ENCODE measurements at places on chromosomes 6 and 20. TPM values are rescaled to one million over a fixed set of nuclear protein-coding genes. Genes with fewer than 3 reads are reported as not detected.

The GPLD1 gene
- total RNA-seq: 2.5 TPM

The TMEM200A gene
- 2.3 TPM for total RNA-seq

DNA sequence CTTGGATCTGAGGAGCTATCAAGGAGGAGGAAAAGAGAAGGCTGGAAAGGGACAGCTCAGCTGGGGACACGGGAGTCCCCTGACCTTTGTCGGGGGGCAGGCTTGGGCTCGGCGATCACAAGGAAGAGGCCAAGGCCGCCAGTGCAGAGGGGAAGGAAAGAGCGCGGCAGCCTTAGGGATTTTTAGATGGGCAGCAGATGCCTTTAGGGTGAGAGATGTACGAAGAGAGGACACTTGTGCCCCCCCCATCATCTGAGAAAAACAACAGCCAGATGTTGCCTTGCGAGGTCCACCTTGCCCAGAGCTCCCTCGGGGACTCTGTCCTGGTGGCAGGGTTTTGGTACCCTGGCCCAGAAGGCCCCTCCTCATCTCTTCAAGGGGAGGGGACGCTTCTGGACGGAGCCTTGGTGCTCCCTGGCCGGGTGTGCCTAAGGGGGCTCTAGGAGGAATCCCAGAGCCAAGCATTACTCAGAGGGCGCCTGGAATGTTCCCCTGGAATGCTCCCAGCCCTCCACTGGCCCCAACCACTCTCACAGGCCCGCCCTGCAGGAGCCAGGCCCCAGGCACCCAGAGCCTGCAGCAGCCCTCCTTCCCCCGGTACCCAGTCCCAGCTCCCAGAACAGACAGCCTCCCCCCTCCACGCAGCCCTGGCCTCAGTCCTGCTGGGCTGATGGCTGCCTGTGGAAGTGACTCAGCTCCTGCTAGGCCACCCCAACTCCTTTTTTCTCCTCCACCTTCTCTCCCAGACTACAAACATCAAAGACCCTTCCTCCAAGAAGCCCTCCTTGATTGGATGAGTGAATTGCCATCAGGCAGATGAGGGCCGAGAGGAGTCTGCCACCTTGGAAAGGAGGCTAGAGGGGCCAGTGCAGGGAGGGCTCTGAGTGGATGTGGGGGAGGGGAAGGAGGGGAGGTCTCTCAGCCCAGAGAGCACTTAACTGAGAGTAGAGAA lies 1.8 kb downstream of the ADAM33 start:
- DNase-seq: no peak
- peak overlapping the region; percentile 28 for H3K27ac ChIP-seq
- H3K4me1 ChIP-seq: peaks cover 3% of the 10 kb centered on the region
- H3K27me3 ChIP-seq: peaks cover 30% of the 10 kb centered on the region

GRCh38 chr20:47781632-47782031 lies 3.6 kb downstream of the SULF2 start:
- peaks cover 20% of the 10 kb centered on the region for H3K4me1 ChIP-seq
- H3K36me3 ChIP-seq: no peaks in the 10 kb centered on the region
- no peak overlapping the region for H3K4me3 ChIP-seq
- H3K27ac ChIP-seq: no peak overlapping the region

DNA sequence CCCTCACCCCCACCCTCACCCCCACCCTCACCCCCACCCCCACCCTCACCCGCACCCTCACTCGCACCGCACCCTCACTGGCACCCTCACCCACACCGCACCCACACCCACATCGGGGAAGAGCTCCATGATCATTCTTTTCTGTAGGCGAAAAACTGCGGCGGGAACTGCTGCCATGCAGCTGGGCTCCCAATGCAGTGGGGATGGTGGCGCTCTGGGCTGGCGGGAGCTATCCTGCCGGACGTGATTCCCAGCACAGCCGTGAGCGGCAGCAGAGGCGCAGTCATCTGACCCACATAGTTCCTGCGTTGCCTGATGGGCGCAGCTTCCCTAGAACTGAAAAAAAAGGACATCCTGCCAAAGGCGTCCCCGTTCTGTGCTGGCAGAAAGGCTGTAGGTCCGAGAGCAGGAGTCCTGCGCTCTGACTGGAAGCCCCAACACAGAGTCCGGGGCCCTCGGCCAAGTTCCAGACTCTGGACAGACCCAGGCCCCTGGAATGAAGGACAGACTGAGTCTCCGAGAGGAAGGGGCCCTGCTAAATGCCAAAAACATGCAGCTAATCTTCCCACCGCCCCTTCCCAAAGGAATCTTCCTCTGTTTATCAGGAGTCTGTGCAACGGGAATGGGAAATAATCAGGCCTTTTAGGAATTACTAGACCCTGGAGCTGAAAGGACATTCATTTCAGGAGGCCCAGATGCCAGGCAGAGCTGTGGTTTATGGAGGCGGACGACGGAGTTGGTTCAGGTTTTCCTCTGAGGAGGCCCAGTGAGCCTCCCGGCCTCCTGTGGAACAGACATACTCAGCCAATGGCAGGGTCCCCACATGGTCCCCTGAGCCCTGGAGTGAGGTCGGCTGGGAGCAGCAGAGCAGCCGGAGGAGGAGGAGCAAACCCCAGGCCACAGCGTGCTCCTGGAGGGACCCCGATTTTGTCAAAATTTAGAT lies 14.1 kb upstream of the TCFL5 start:
- H3K27me3 ChIP-seq: no peaks in the 10 kb centered on the region
- no peak overlapping the region for H3K27ac ChIP-seq
- H3K4me1 ChIP-seq: no peaks in the 10 kb centered on the region
- no peak overlapping the region for H3K4me3 ChIP-seq
- peaks cover 17% of the 10 kb centered on the region for H3K36me3 ChIP-seq

- no peak overlapping the region for H3K27ac ChIP-seq
- H3K27me3 ChIP-seq: no peaks in the 10 kb centered on the region
- H3K4me3 ChIP-seq: no peak overlapping the region
- H3K36me3 ChIP-seq: no peaks in the 10 kb centered on the region
- DNase-seq: no peak
Measured at GRCh38 chr6:110485491-110485890, 9.1 kb upstream of the SLC22A16 start.

DNA sequence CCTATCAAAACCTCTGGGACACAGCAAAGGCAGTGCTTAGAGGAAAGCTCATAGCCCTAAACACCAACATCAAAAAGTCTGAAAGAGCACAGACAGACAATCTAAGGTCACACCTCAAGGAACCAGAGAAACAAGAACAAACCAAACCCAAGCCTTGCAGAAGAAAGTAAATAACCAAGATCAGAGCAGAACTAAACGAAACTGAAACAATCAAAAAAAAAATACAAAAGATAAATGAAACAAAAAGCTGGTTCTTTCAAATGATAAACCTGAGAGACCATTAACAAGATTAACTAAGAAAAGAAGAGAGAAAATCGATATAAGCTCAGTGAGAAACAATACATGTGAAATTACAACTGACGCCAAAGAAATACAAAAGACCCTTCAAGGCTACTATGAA lies 34.8 kb upstream of the RUNX2 start:
- no peaks in the 10 kb centered on the region for H3K36me3 ChIP-seq
- no peak overlapping the region for H3K27ac ChIP-seq
- H3K27me3 ChIP-seq: no peaks in the 10 kb centered on the region
- no peaks in the 10 kb centered on the region for H3K4me1 ChIP-seq

GRCh38 chr6:119195204-119195603 lies 116.7 kb upstream of the FAM184A start:
- no peaks in the 10 kb centered on the region for H3K4me1 ChIP-seq
- H3K27me3 ChIP-seq: no peaks in the 10 kb centered on the region
- H3K4me3 ChIP-seq: no peak overlapping the region
- DNase-seq: no peak

GRCh38 chr20:44600758-44601201 lies 18.4 kb downstream of the PKIG start:
- H3K4me3 ChIP-seq: peak overlapping the region; percentile 56
- no peaks in the 10 kb centered on the region for H3K27me3 ChIP-seq
- H3K4me1 ChIP-seq: peaks cover 95% of the 10 kb centered on the region
- no peak for DNase-seq
- H3K36me3 ChIP-seq: no peaks in the 10 kb centered on the region
- H3K27ac ChIP-seq: peak overlapping the region; percentile 83

DNA sequence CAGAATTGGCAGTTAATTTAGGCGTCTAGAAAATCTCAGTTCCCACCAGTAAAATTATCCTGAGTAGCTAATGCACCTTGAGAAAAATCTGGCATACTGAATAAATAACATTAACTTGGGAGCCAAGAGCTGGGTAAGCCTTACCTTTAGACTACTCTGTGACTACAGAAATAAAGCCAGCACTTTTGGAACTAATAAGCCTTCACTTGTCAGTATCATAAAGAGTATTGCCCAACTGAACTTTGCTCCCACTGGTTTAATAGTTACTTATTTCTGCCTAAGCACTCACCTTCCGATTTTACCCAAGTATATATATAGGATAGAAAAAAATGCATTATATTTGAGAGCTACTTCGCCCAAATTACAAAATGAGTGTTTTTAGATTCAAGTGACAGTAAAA lies 10.7 kb downstream of the FAM8A1 start:
- H3K4me3 ChIP-seq: no peak overlapping the region
- DNase-seq: no peak
- H3K4me1 ChIP-seq: no peaks in the 10 kb centered on the region
- no peak overlapping the region for H3K27ac ChIP-seq

DNA sequence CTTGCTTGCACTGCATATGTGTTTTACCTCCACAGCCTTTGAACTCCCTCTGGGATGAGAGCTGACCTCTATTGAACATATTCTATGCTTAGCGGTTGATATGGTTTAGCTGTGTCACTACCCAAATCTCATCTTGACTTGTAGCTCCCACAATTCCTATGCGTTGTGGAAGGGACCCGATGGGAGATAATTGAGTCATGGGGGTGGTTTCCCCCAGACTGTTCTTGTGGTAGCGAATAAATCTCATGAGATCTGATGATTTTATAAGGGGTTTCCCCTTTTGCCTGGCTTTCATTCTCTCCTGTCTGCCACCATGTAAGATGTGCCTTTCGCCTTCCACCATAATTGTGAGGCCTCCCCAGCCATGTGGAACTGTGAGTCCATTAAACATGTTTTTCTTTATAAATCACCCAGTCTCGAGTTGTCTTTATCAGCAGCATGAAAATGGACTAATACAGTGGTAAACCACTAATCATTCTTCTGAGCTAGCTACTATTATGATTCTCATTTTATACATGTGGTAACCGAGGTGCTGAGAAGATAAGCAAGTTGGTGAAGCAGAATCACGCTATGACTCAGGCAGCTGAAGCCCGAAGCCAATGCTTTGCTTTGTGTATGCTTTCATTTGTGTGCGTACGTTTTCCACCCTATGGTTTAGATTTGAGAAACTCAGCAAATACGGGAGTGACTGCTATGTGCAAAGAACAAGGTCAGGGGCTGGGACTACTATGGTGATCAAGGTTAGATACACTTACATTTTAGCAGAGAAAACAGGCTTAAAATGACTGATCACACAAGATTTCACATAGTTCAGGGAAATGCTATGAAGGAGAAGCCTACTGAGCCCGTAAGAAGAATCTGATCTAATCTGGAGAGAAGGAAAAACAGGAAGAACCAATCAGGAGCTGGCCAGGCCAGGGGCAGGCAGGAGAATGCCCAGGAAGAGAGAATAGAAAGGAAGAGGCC lies 363.5 kb downstream of the ESR1 start:
- DNase-seq: no peak
- H3K4me3 ChIP-seq: peak overlapping the region; percentile 4
- H3K4me1 ChIP-seq: peaks cover 17% of the 10 kb centered on the region
- peaks cover 90% of the 10 kb centered on the region for H3K36me3 ChIP-seq

GRCh38 chr6:44001318-44002066 lies 125.8 kb downstream of the MRPL14 start:
- no peaks in the 10 kb centered on the region for H3K36me3 ChIP-seq
- H3K27me3 ChIP-seq: peaks cover 57% of the 10 kb centered on the region
- no peak overlapping the region for H3K27ac ChIP-seq
- no peak overlapping the region for H3K4me3 ChIP-seq
- peaks cover 36% of the 10 kb centered on the region for H3K4me1 ChIP-seq

DNA sequence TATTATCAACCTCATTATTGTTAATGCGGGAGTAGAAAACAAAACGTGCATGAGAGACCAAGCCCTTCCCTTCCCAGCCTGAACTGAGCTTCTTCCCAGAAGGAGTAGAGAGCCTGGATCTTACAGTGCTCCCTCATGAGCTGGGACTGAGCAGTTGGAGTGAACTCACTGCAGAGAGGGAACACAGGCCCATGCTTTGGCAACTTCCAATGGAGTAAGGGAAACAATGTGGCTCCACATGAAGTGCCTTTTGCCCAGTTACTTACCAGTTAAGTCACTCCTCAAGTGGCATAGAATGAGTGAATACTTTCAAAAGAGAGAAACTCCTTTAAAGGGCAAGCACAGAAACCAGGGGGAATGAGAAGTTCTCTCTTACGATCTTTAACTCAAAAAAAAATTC lies 12.4 kb downstream of the FHL5 start:
- no peak overlapping the region for H3K4me3 ChIP-seq
- no peaks in the 10 kb centered on the region for H3K4me1 ChIP-seq

DNA sequence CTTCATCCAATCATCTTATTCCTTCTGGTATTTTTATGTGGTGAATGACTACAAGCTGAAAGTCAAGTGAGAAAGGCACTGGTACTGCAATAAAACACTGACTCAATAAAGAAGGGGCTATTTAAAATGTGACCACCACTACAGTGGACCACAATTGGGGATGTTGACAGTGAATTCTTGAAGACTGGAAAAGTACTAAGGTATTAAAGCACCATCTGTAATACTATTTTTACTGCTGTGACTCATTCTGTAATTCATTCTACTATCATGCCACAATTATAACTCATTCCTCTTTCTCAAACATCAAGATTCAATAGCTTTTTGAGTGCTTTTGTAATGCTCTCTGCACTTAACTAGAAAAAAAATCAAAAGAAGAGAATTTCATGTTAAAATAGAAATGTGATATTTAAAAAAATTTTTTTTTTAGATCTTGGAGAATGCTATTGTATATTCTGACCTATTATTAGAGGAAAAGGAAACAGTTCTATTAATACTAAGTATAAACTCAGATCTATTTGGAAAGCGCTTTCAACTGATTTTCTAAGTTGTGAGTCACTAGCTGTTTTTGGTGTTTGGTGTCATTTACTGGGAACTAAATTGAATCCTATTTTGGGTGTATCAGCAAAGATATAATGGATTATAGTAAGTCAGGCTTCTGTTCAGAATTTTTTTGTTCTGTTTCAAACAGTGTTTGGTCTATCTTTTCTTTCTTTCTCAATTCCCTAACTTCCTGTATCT lies 104.7 kb upstream of the TMEM170B start:
- DNase-seq: no peak
- H3K27ac ChIP-seq: no peak overlapping the region

DNA sequence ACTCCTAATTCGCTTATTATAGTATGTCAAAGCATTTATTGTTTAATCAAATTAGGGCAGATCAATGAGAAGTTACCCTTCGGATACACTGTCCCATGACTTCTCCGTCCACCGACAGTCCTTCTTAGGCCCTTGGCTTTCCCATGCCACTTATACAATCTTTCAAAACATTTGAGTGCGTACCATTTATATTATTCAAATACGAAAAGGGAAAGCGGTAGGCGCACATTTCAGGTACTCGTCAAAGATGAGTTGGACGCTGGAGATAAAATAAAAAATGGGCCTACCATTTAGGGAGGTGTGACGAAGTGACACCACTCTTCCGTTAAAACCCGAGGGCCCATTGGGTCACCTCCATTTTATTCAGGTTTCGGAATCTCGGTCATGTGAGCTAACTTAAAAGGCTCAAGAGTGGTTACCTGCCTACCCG lies 542 bp upstream of the AFG1L start:
- H3K36me3 ChIP-seq: no peaks in the 10 kb centered on the region
- peak overlapping the region; percentile 77 for H3K4me3 ChIP-seq
- peak overlapping the region; percentile 96 for H3K27ac ChIP-seq
- no peaks in the 10 kb centered on the region for H3K27me3 ChIP-seq

Measured in spleen (tissue), 13 donors.